Tibial nerve (tissue), 4 donors: ENCODE measurements at places on chromosomes 6 and 20.

GRCh38 chr6:150016324-150017185 is 8.8 kb downstream of the RAET1L start:
- no peak for DNase-seq

GRCh38 chr20:20010639-20011500 is 6.3 kb upstream of the NAA20 start:
- no peak for DNase-seq

DNA sequence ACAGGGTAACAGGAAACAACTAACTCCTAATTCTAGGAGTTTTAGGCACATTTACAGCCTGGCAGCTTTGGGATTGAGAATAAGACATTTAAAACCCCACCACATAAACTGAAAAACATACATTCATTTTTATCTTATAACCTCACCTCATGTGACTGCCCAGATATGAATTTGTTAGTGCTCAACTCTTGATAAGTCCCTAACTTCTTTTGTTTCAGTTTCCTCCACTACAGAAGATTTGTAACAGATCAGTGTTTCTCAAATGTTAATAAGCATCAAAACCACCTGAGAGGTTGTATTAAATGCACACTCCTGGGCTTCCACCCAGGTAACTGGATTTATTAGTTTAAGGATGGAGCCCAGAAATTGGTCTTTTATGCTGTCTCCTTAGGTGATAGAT is 190.1 kb upstream of the ARID1B start:
- no peak for DNase-seq

GRCh38 chr6:149202952-149203351 is 114.6 kb upstream of the TAB2 start:
- DNase-seq, result no peak

- DNase-seq, result no peak
These were observed 100.9 kb downstream of the FUT9 start for GRCh38 chr6:96116674-96117073.

GRCh38 chr6:40417031-40417430 is 170.1 kb downstream of the LRFN2 start:
- no peak for DNase-seq

DNA sequence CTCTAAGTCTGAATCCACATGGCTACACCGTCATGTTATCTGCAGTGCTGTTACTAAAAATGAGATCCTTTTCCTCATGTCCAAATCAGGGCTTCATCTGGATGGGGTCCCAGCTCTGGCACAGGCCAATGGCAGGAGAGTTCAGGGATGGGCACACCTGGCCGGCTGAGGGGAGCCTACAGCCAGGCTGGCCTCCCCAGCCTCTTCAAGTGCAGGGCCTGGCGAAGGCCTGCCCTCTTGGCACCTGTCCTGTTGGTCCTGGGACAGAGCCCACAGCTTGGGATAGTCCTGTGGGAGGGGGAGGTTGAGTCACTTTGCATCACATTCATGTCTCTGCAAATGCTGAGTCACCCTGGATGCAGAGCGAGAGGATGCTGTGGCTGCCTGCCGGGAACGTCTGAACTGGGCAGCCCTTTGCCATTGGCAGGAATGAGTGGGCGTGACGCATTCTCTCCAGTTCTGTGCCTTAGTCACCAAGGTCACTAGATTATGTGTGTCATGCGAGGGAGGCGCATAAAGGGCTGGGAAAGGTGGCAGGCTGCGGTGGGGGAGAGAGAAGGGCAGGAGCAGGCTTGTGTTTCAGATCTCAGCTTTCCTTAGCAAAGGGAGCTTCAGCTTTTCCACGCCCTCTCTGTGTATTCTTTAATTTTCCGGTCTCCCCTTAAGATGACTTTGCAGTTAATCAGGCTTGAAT is 223.2 kb upstream of the ECI2 start:
- peak; percentile 66 for DNase-seq

GRCh38 chr20:9032758-9033157 is 36.1 kb upstream of the PLCB4 start:
- DNase-seq, result no peak

DNA sequence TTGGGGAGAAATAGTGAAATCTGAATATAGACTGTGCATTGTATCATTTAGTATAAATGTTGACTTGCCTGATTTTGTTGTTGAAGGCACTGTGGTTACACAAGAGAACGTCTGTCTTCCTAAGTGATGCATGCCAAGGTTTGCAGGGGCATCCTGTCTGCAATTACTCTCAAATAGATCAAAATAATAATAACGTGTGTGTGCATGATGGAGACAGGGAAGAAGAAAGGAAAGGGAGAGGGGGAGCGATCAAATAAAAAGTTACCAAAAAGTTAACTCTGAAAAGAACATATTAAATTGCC is 14.4 kb downstream of the PREX1 start:
- no peak for DNase-seq

GRCh38 chr20:33444797-33445560 is 1.4 kb upstream of the SNTA1 start:
- DNase-seq, result no peak

DNA sequence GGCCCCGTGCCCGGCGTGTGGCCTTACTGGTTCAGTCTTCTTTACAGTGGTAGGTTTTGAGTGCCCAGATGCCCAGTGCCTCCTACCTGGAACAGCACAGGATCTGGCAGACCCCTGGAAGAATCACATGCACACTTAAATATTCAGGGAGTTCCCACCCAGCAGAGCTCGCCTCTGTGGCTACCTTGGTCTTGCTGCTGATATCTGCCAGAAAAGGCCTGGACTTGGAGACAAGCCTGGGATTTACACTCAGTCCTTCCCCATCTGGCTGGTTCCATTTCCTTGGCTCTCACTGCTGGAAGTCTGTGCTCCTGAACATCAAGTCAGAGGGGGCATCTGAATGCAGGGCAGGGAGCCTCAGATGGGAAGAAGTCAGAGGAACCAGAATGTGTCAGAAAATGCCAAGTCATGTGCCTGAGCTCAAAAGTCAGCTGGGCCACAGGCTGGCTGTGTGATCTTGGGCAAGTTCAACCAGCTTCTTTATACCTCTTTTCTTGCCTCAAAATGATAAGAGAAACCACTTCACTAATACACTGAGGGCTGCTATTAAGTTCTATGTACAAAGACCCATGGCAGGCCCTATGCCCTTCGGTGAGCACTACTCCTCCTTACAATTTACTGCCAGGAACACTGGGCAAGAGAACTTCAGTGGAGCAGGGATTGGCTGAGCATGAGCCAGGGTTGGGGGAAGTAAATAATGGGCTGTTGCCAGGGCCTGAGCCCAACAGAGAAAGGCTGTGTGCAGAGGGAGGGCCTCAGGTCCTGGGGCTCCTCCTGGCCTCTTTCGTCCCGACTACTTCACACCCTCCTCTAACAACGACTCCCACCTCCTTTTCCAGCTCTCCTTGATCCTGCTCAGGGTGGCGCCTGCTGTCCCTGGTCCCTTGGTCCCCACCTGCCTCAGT is 158.1 kb upstream of the PROKR2 start:
- DNase-seq, result no peak

DNA sequence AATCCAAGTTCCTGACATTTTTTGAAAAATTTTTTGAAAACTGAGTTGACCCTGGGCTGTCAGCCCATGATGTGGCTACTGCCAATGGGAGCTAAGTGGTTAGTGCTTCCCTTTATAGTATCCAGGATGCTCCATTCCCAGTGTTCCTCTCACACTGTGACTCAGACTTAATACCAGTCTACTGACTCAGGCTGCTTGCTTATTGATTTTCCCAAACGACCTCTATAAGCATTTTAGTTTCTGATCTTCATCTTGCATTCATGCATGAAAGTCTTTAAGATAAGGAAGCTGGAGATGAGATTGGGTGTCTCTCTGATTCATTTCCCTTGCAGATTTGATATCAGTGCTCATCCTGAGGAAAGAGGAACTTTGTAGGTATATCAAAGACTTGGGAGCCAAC is 560.0 kb downstream of the TBC1D32 start:
- no peak for DNase-seq

- no peak for DNase-seq
These were observed 138.1 kb upstream of the MARCKS start for GRCh38 chr6:113719064-113719463.

GRCh38 chr6:126380072-126380583 is 40.2 kb downstream of the CENPW start:
- no peak for DNase-seq

GRCh38 chr6:31349301-31349700 is 7.7 kb downstream of the HLA-B start:
- DNase-seq, result no peak

DNA sequence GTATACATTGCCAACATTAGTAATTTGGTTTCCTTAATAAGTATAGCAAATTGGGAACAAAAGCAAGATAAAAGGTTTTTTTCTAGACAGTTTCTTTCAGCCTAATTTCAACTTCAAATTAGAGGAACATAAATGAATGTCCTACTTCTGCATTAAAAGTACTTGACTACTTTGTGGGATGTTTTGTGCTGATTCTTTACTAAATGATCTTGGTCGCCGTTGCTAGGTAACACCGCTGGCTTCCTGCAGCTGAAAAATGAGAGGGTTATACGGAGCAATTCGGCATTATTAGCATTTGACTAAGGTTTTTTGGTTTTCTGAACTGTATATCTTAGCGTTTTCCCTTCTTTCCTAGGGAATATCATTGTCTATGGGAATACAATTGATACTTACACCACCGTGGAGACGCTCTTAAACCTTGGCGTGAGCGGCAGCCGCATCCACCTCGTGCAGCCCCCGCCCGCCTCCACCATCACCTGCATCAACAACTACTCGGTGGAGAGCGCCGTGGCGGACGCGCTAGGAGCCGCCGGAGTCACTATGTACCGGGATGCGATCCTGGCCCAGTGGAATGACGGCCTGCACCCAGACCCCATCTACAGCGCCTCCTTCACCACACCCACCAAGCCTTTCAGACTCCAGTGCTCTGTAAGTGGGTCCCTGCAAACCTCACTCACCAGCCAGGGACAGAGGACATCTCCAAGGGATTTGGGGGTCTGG is 90.9 kb upstream of the INSM1 start:
- DNase-seq, result no peak

DNA sequence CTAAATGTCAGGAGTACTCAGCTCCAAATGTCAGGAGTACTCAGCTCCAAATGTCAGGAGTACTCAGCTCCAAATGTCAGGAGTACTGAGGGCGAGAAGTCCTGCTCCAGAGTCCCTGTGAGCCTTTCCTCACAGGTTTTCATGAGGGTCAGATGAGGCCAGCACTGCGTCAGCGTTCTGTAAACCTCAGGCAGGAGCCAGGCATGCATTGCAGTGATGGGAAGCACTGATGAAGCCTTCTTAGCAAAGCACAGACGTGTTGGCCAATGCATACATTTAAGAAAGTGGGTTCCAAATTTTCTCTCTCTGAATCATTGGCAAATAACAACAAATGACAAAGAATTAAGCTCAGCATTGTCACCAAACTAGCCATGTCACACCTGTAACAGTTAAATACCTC is 254.9 kb downstream of the ZNF217 start:
- no peak for DNase-seq

DNA sequence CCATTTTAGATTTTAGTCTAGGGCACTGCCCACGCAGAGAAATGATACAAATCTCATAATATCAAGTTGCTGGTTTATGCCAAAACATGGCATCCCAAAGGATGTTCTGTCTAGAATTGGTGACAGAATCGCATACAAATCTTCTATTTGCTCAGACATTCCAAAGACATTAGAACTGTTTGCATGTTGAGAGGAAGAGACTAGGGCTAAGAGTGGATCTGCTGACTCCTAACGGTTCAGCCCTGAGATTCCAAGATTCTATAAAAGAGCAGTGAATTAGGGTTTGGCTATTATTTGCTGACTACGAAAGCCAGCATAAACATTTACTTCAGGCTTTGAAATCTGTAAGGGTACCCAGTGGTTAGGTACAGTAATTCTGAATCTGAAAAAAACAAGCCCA is 3.6 kb downstream of the EPB41L2 start:
- DNase-seq, result no peak

- DNase-seq, result no peak
These were observed 7.9 kb upstream of the BHLHE23 start for GRCh38 chr20:63014710-63015109.

DNA sequence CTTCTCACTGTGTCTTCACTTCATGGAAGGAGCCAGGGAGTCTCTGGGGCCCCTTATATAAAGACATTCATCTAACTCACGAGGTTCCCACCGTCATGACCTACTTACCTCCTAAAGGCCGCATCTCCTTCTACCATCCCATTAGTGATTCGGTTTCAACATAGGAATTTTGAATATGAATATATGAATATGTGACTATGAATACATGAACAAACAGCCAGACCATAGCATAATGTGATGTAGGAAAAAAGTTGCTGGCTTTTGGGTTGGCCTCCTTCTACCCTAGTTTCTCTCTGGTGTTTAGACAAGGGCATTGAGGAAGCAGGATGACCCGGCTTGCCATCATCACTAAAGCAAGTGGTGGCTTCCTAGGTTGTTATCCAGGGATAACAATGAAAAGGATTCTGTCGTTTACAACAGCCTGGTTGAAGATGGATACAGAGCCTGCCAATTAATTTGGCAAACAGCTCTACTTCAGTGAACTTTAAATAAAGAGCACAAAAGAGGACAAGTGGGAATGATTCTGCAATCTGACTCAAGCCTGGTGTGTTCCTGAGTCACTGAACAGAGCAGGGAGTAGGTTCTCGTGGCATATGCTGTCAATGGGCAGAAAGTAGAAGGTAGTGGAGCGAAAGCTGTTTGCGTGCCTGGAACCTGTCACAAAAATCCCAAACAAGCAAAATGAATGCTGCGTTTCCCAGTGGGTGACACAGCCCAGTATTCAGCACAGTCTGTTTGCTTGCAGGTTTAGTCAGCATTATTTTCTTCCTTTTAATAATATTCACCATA is 44.0 kb upstream of the DOK5 start:
- no peak for DNase-seq

DNA sequence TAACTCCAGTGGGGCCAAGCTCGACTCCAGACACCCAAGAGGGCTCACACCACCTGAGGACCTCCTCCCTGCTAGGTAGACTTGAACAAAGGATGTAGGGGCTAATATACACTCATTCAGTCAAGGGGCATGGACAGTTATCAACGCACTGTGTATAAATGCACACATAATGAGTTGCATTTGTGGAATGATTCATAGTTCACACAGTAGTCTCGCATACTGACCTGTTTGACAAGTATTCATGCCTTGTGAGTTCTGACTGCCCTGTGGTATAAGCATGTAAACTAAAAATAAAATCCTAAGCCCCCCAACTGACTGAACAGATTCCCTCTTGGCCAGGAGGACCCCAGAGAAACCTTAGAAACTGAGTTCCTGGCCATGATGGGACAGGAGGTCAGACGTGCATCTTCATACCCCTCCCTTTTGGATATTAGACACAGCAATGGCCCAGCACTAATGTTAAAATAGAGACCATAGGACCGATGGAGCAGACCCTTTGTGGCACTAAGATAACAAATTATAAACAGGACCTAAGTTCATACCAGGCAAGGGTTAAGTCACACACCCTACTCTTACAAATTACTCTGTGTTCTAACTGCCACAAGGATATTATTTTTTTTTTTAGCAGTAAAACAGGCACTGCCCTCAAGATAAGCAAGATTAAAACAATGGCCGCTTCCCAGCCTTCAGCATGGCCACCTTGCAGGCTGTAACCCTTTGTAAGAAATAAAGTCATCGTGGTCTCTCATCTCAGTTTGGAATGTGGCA is 124.4 kb downstream of the TTLL2 start:
- DNase-seq, result no peak
